ENCODE measurements at places on chromosomes 7 and 10.
A peak's percentile ranks its signal among the peaks of the same experiment; 100 is the strongest.

DNA sequence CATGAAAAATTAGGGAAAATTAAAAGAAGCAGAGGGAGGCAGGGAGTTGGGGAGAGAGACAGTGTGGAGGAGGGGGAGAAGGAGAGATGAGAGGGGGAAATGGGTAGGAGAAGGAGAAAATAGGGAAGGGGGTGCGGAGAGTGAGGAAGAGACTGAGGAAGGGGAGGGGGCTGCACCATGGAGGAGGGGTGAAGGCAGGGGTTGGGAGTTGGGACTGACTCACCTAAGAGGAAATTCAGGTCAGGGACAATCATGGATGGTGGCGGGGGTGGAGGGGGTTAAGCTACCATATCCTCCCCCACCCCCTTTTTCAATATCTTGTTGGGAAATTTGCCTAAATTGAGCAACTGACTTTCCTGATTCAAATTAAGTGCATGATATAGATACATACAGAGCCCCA lies 8.0 kb downstream of the GRK5 start:
- peaks cover 17% of the 10 kb centered on the region for H3K4me1 ChIP-seq
- H3K36me3 ChIP-seq: no peaks in the 10 kb centered on the region
- no peaks in the 10 kb centered on the region for H3K27me3 ChIP-seq
- no peak overlapping the region for H3K27ac ChIP-seq
- DNase-seq: no peak

DNA sequence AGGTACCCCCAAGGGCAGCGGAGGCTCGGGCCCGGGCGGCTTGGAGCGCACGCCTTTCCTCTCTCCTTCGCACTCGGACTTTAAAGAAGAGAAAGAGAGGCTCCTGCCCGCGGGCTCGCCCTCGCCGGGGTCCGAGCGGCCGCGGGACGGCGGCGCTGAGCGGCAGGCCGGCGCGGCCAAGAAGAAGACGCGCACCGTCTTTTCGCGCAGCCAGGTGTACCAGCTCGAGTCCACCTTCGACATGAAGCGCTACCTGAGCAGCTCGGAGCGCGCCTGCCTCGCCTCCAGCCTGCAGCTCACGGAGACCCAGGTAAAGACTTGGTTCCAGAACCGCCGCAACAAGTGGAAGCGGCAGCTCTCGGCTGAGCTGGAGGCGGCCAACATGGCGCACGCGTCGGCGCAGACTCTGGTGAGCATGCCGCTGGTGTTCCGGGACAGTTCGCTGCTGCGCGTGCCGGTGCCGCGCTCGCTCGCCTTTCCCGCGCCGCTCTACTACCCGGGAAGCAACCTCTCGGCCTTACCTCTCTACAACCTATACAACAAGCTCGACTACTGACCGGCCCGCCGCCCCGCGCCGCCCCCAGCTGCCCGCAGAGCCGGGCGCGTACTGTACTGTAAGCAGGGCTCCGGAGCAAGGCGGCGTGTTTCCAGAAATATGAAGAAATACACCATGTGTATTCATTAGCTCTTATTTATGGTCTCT lies 1.8 kb downstream of the HMX2 start:
- peak; percentile 37 for DNase-seq
- peaks cover 11% of the 10 kb centered on the region for H3K36me3 ChIP-seq
- peaks cover 36% of the 10 kb centered on the region for H3K4me1 ChIP-seq
- no peak overlapping the region for H3K27ac ChIP-seq
- peaks cover 41% of the 10 kb centered on the region for H3K27me3 ChIP-seq

- no peak overlapping the region for H3K4me3 ChIP-seq
- peaks cover 10% of the 10 kb centered on the region for H3K36me3 ChIP-seq
- DNase-seq: no peak
- H3K4me1 ChIP-seq: peaks cover 26% of the 10 kb centered on the region
- H3K27me3 ChIP-seq: no peaks in the 10 kb centered on the region
These were observed 28.1 kb upstream of the SH2D4B start for GRCh38 chr10:80509403-80510161.

GRCh38 chr7:157843336-157844140 lies 506.7 kb downstream of the DNAJB6 start:
- H3K4me3 ChIP-seq: no peak overlapping the region
- DNase-seq: no peak
- no peaks in the 10 kb centered on the region for H3K4me1 ChIP-seq
- H3K27me3 ChIP-seq: peaks cover 17% of the 10 kb centered on the region
- H3K27ac ChIP-seq: no peak overlapping the region

DNA sequence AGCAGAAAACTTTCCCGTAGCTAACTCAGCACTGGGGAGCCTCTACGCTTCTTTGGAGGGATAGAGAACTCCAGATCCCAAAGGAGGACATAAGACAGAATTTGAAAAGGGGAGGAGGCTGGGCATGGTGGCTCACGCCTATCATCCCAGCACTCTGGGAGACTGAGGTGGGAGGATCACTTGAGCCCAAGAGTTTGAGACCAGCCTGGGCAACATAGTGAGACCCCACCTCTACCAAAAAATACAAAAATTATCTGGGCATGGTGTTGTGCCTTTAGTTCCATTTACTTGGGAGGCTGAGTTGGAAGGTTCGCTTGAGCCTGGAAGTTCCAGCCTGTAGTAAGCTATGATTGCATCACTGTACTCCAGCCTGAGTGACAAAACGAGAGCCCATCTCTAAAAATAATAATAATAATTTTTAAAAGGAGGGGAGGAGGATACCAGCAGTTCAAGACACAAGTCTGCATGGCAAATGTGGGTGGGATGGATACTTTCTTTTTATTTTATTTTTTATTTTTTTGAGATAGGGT lies 165.9 kb upstream of the SH2B2 start:
- no peak for DNase-seq
- H3K4me1 ChIP-seq: peaks cover 5% of the 10 kb centered on the region
- no peak overlapping the region for H3K4me3 ChIP-seq
- H3K27me3 ChIP-seq: no peaks in the 10 kb centered on the region
- H3K36me3 ChIP-seq: peaks cover 7% of the 10 kb centered on the region

GRCh38 chr10:100006243-100006886 lies 3.4 kb downstream of the DNMBP start:
- DNase-seq: no peak
- H3K27ac ChIP-seq: no peak overlapping the region
- no peak overlapping the region for H3K4me3 ChIP-seq
- peaks cover 26% of the 10 kb centered on the region for H3K4me1 ChIP-seq
- no peaks in the 10 kb centered on the region for H3K36me3 ChIP-seq
- peaks cover 4% of the 10 kb centered on the region for H3K27me3 ChIP-seq

- H3K36me3 ChIP-seq: no peaks in the 10 kb centered on the region
- H3K27ac ChIP-seq: no peak overlapping the region
- no peak overlapping the region for H3K4me3 ChIP-seq
These were observed 64.3 kb downstream of the FAM204A start for GRCh38 chr10:118277871-118278270.

DNA sequence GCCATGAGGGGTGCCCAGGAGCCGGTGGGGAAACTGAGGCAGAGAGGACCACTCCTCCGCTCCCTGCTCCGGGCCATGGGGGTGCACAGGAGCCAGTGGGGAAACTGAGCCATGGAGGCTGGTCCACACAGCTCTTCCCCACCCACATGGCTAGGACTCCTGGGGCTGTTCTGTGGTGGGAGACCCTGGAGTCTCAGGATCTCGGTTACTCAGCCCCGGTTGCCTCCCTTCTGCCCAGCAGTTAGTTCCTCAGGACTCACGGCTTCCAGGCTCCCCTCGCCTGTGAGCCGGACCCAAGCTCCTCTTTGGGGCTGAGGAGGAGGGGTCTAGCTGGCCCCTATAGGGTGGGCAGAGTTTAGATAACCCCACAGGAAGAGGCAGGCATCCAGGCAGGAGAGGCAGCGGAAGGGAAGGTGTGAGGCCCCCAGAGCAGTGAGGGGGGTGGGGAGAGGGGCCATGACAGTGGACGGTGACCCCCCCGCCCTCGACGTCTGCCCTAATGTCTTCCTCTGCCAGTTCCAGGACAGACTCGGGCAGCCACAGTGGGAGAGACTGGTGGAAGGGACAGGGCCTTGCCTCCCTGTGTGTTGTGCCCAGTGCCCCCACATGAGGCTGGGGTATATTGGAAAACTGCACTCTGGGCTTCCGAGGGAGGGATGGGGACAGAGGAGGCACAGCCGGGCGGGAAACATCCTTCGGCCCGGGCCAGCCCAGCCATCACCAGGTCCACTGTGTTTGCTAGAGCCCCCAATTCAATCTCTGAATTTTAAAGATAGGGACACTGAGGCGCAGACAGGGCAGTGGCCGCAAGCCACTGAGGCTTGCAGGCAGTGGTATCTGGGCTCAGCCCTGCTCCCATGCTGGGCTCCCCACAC lies 4.3 kb downstream of the ELFN1 start:
- no peaks in the 10 kb centered on the region for H3K36me3 ChIP-seq
- no peak for DNase-seq
- H3K4me1 ChIP-seq: peaks cover 2% of the 10 kb centered on the region

GRCh38 chr10:110918643-110919348 lies at the start of gene BBIP1:
BBIP1 (minus strand) TSS chr10:110919180; CDS start chr10:110918157, 1,023 bp downstream.
- peaks cover 4% of the 10 kb centered on the region for H3K36me3 ChIP-seq
- no peaks in the 10 kb centered on the region for H3K27me3 ChIP-seq
- H3K4me3 ChIP-seq: peak within 1 kb of the TSS; percentile 98
- no peak for DNase-seq
- H3K4me1 ChIP-seq: peaks cover 26% of the 10 kb centered on the region

- peak overlapping the region; percentile 94 for H3K4me3 ChIP-seq
- no peak for DNase-seq
- no peaks in the 10 kb centered on the region for H3K36me3 ChIP-seq
- H3K27ac ChIP-seq: peak overlapping the region; percentile 95
- no peaks in the 10 kb centered on the region for H3K27me3 ChIP-seq
These were observed 1.3 kb upstream of the SH2D4B start for GRCh38 chr10:80536361-80536835.

DNA sequence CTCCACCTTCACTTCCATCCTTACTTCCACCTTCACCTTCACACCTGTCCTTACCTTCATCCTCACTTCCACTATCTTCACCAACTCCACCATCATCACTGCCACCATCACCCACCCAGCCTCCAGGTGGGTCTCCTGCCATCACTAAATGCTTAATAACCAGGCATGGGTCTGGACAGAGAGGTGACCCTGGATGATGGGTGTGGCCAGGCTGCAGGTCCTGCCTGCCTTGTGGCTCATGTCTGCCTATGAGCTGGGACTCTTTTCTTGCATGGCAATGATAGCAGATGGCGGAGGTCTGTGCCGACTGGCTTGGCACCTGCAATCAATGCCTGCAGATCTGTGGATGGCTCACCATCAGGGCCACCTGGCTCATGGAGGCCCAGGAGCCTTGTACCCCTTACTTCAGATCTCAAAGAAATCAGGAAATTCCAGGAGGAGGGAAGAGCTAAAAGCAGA lies 60.1 kb upstream of the ELN start:
- peaks cover 9% of the 10 kb centered on the region for H3K27me3 ChIP-seq
- DNase-seq: no peak
- H3K4me1 ChIP-seq: peaks cover 2% of the 10 kb centered on the region
- H3K4me3 ChIP-seq: no peak overlapping the region
- no peak overlapping the region for H3K27ac ChIP-seq
- no peaks in the 10 kb centered on the region for H3K36me3 ChIP-seq

DNA sequence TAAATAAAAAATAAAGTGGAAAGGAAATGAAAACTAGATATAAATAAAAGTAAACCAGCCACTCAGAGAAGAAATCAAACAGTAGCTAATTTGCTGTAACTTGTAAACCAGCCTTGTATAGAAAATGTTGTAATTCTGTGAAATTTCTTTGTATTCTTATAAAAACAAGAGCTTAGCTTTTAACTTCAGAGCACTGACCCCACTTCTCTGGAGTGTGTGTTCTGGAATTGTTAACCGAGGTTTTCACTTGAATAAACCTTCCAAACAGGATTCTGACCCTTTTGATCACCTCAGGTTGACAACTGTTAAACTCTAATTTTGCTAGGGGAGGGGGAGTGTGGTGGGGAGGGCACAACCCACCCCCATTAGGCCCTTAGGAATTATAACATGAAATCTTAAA lies 151.9 kb upstream of the TRIM24 start:
- H3K27ac ChIP-seq: no peak overlapping the region
- DNase-seq: no peak
- no peaks in the 10 kb centered on the region for H3K4me1 ChIP-seq
- no peaks in the 10 kb centered on the region for H3K36me3 ChIP-seq

GRCh38 chr10:14491811-14492210 lies 161.1 kb upstream of the FRMD4A start:
- no peaks in the 10 kb centered on the region for H3K36me3 ChIP-seq
- H3K4me1 ChIP-seq: peaks cover 2% of the 10 kb centered on the region
- H3K4me3 ChIP-seq: no peak overlapping the region
- peaks cover 22% of the 10 kb centered on the region for H3K27me3 ChIP-seq

DNA sequence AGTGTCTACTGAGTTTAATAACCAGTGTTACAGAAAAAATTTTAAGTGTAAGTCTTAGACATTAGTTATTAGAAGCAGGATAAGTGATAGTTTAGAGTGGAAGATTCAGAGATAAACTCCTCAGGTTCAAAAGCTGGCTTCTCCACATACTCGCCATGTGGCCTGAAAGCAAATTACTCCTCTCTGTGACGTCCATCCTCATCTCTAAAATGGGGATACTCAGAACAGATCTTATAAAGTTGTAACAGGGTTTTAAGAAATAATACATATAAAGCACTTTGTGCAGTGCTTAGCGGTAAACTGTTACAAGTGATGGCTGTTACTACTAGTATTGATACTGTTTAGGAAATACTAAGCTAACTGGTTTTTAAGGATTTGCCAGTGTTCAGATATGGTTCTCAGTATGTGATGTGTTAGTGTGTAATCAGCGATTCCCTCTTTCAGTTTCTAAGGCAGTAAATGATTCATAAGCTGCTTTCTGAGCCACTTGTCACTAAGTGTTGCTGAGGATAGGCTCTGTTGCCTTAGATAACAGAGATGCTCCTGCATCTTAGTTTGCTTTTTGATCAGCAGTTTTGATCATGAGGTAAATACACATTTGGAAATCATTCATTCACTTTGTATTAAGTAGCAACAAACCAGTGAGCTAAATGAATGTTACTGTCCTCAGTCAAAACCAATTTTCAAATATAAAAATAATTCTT lies 58.7 kb downstream of the CYP51A1 start:
- peaks cover 3% of the 10 kb centered on the region for H3K4me1 ChIP-seq
- no peaks in the 10 kb centered on the region for H3K27me3 ChIP-seq
- H3K27ac ChIP-seq: no peak overlapping the region
- no peak for DNase-seq
- no peak overlapping the region for H3K4me3 ChIP-seq

DNA sequence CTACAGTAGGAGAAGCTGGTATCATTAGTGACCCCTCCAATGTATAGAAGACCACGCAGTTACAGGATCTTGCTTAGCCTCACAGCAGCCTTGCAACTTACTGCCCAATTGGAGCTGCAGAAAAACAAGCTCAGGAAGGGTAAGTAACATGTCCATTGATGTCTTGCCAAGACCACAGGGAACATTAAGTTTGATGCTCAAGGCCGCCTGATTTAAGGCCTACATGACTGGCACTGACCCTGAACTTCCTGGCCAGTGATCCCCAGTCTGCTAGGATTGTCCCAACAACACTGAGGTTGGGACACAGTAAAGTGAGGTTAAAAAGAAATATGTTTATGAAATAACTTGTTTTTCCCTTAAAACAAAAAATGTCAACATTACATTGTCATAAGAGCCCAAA lies 6.8 kb upstream of the GDF2 start:
- no peak for DNase-seq
- no peaks in the 10 kb centered on the region for H3K36me3 ChIP-seq
- peaks cover 12% of the 10 kb centered on the region for H3K4me1 ChIP-seq
- H3K27ac ChIP-seq: no peak overlapping the region
- peaks cover 23% of the 10 kb centered on the region for H3K27me3 ChIP-seq

Measured in T-helper 17 cell (primary cell).